ENCODE measurements at places on chromosomes 1 and 21. TPM values are rescaled to one million over a fixed set of nuclear protein-coding genes. Genes with fewer than 3 reads are reported as not detected.

- H3K4me3 ChIP-seq: no peak overlapping the region
- H3K27me3 ChIP-seq: no peaks in the 10 kb centered on the region
- no peaks in the 10 kb centered on the region for H3K36me3 ChIP-seq
- no peak overlapping the region for H3K27ac ChIP-seq
- DNase-seq: no peak
- no peaks in the 10 kb centered on the region for H3K4me1 ChIP-seq
Measured at GRCh38 chr1:115158181-115158580, 68.9 kb upstream of the TSPAN2 start.

GRCh38 chr1:14742181-14742980 lies 143.9 kb downstream of the KAZN start:
- no peaks in the 10 kb centered on the region for H3K4me1 ChIP-seq
- no peaks in the 10 kb centered on the region for H3K36me3 ChIP-seq
- no peak overlapping the region for H3K4me3 ChIP-seq
- H3K27ac ChIP-seq: no peak overlapping the region
- no peaks in the 10 kb centered on the region for H3K27me3 ChIP-seq
- DNase-seq: no peak

GRCh38 chr1:88466899-88467580 lies 217.0 kb upstream of the PKN2 start:
- no peak for DNase-seq
- no peaks in the 10 kb centered on the region for H3K27me3 ChIP-seq
- no peak overlapping the region for H3K27ac ChIP-seq
- H3K4me1 ChIP-seq: no peaks in the 10 kb centered on the region
- no peak overlapping the region for H3K4me3 ChIP-seq

- H3K27me3 ChIP-seq: no peaks in the 10 kb centered on the region
- H3K4me3 ChIP-seq: peak within 1 kb of the TSS; percentile 57
- peak within 1 kb of the TSS; percentile 84 for H3K27ac ChIP-seq
- DNase-seq: peak; percentile 55
- peaks cover 2% of the 10 kb centered on the region for H3K36me3 ChIP-seq
Measured at GRCh38 chr1:32200226-32201010, at the start of gene CCDC28B. TSS of gene CCDC28B (plus strand) at chr1:32200595. CDS start at chr1:32201936, 1,341 bp downstream.

DNA sequence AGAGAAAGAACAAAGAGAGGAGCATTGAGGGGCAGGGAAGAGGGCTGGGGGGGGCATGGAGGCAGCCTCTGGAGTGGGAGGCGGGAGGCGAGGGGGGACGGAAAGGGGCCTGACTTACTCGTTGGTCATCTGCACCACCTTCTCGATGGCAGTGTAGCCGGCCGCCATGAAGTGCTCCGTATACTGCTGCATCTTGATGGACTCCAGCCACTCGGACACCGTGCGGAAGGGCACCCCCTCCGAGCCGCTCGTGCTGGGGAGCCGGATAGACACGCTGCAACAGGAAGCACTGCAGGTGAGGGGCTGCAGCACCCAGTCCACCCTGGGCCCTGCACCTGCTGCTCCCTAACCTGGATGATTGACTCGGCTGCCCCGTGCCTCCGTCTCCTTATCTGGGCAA lies 26.6 kb downstream of the EPHA2 start:
- no peak overlapping the region for H3K27ac ChIP-seq
- H3K36me3 ChIP-seq: no peaks in the 10 kb centered on the region
- H3K4me1 ChIP-seq: no peaks in the 10 kb centered on the region
- H3K27me3 ChIP-seq: no peaks in the 10 kb centered on the region
- no peak for DNase-seq

GRCh38 chr1:61058483-61059245 lies 23.7 kb upstream of the NFIA start:
- H3K4me3 ChIP-seq: no peak overlapping the region
- no peaks in the 10 kb centered on the region for H3K27me3 ChIP-seq
- no peak for DNase-seq

DNA sequence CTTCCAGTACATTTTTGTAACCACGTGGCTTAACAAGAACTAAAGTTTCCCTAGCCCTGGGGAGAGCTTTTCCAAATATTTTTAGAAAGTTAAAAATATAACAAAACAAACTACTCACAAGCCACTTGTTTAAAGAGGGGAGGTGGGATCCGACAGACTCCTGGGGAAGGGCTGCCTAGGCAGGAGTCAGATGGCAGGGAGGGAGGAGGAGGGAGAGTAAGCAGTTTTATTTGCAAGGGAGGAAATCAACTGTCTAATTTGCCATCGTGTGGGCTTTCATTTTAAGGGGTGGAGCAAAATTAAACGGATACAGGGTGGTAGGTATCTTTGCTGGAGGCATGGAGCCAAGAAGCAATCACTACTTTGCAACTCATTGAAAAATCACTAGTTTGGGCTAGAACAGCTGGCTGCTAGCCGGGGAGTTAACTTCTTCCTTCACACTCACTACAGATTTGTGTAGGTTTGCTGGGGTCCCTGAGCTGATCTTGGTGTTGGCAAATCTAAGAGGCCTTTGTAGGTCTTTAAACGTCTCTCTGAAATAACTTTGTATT lies 8.8 kb downstream of the BARHL2 start:
- peaks cover 73% of the 10 kb centered on the region for H3K27me3 ChIP-seq
- peaks cover 13% of the 10 kb centered on the region for H3K4me1 ChIP-seq
- no peak overlapping the region for H3K27ac ChIP-seq
- no peaks in the 10 kb centered on the region for H3K36me3 ChIP-seq
- H3K4me3 ChIP-seq: no peak overlapping the region

DNA sequence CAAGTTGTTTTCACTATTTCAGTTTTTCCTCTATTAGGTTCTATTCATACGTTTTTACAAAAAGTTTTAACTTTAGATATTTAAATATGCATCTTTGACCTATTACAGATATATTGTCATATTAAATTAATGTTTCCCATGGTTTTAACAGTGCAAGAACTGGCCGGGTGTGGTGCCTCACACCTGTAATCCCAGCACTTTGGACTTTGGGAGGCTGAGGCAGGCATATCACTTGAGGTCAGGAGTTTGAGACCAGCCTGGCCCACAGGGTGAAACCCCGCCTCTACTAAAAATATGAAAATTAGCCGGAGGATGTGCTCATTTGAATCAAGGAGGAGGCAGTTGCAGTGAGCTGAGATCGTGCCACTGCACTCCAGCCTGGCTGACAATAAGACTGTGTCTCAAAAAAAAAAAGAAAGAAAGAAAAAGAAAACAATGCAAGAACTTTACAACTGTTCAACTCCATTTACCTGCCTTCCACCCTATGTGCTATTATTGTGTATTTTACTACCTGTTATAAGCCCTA lies 19.8 kb upstream of the TINAGL1 start:
- no peak for DNase-seq
- peaks cover 3% of the 10 kb centered on the region for H3K27me3 ChIP-seq
- no peaks in the 10 kb centered on the region for H3K36me3 ChIP-seq

DNA sequence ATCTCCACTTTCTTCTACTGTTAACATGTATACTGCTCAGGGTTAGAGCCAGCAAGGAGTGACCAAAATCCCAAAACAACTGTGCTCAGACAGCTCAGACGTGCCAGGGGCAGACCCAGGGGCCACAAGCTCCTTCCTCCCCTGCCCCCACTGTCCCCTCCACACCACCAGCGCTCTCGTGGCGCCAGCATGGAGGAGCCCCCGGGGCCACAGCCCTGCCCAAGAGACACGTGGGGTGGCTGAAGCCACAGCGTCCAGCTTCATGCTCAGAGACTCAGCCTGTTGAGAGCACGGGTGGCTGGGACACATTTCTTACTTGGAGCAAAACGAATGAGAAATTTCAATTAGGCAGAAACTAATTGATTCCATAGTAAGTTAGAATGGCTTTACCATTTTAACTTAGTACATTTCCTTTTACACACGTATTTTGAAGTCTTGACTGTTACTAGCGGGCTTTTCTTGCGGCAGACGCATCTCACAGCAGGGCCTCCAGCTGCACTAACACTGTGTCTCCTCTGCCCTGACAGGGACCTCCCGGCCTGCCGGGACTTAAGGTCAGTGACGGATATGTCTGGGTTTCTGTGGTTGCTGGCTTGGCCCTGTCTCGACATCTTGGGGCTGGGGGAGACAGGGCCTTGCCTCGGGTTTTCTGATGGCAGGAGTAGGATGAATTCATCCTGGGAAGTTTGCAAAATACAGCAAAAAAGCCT lies 54.2 kb downstream of the SLC19A1 start:
- H3K36me3 ChIP-seq: no peaks in the 10 kb centered on the region
- H3K27me3 ChIP-seq: no peaks in the 10 kb centered on the region

DNA sequence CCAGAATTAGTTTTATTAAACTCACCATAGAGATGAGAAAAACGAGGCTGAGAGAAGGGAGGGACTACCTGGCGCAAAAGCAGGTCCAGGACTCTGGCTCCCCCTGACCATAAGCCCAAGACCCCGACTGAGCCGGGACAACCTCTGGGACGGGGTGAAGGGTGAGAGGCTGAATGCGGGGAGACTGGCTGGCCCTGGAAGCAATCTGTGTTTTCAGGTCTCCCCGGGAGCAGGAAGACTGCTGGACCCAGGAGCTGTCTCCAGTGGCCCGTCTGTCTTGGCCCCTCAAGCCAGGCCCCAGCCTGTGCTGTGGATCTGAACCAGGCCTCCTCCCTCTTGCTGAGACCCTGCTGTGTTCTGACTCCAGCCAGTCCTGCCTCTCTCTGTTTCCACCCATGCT lies 240.8 kb downstream of the TRABD2B start:
- H3K4me3 ChIP-seq: no peak overlapping the region
- H3K36me3 ChIP-seq: no peaks in the 10 kb centered on the region
- H3K4me1 ChIP-seq: no peaks in the 10 kb centered on the region
- no peak for DNase-seq
- H3K27me3 ChIP-seq: no peaks in the 10 kb centered on the region
- H3K27ac ChIP-seq: no peak overlapping the region

- H3K27me3 ChIP-seq: no peaks in the 10 kb centered on the region
- H3K4me3 ChIP-seq: no peak overlapping the region
- no peak for DNase-seq
- H3K36me3 ChIP-seq: no peaks in the 10 kb centered on the region
Measured at GRCh38 chr1:202255343-202255742, 61.7 kb downstream of the LGR6 start.

GRCh38 chr21:45305836-45306235 lies 18.1 kb upstream of the POFUT2 start:
- H3K4me3 ChIP-seq: no peak overlapping the region
- H3K27me3 ChIP-seq: no peaks in the 10 kb centered on the region
- H3K4me1 ChIP-seq: peaks cover 35% of the 10 kb centered on the region
- no peaks in the 10 kb centered on the region for H3K36me3 ChIP-seq

DNA sequence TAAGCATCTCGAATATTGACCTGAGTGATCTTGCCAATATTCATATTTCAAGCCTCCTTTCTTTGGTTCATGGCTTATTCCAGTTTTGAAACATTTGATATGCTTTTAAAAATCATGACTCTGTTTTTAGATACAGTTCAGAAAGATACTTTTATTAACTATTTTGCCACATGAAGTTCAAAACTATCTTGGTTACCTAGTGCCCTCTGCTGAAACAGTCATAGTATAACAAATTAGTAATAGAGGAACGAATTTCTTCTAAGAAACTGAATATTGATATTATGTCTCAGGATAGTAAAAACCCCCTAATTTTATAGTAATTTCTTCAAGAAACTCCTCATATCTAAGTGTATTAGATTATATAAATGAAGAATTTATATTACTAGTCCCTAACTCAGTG lies 52.6 kb upstream of the RC3H1 start:
- H3K27me3 ChIP-seq: no peaks in the 10 kb centered on the region
- H3K4me3 ChIP-seq: no peak overlapping the region
- peak; percentile 14 for DNase-seq
- no peaks in the 10 kb centered on the region for H3K36me3 ChIP-seq
- H3K4me1 ChIP-seq: no peaks in the 10 kb centered on the region

DNA sequence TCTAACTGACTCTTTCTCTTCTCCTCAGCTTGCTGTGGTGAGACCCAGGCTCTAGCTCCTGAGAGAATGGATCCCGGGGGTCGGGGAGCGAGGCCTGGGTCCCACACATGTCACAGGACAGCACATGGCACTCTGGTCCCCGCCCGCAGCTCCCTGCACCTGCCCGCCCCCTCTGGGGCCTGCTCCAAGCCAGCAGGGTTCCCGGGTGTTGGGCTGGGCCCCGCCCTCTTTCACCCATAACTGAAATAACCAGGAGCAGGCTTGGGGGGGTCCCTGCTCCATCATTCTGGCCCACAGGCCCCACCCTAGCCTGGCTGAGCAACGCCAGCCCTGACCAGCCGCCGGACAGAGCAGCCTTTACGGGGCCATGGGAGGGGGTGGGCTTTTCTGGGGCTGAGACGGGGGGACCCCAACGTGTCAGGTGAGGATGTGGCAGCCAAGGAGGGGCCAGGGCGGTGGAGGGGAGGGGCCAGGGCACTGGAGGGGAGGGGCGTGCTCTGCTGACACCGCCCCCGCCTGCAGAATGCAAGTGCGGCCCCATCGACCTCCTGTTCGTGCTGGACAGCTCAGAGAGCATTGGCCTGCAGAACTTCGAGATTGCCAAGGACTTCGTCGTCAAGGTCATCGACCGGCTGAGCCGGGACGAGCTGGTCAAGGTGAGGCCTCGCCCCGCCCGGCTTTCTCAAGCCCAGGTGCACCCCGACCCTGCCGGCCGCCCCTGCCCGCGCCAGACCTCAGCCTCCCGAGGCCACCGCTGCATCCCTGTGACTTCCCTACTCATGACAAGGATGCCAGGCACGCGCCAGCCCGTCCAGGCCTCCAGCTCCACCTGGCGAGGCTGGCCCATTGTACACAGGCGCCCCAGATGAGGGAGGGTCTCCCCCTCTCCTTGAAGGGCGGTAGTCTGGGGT lies 19.4 kb downstream of the COL6A1 start:
- H3K27me3 ChIP-seq: no peaks in the 10 kb centered on the region
- H3K4me3 ChIP-seq: no peak overlapping the region
- H3K36me3 ChIP-seq: no peaks in the 10 kb centered on the region
- no peak overlapping the region for H3K27ac ChIP-seq

GRCh38 chr1:44784094-44785028 lies 3.6 kb downstream of the BEST4 start:
- H3K27me3 ChIP-seq: no peaks in the 10 kb centered on the region
- peaks cover 9% of the 10 kb centered on the region for H3K36me3 ChIP-seq
- H3K4me1 ChIP-seq: peaks cover 39% of the 10 kb centered on the region
- DNase-seq: peak; percentile 55

GRCh38 chr21:33854604-33855003 lies 61.0 kb downstream of the ATP5PO start:
- no peaks in the 10 kb centered on the region for H3K36me3 ChIP-seq
- H3K27ac ChIP-seq: no peak overlapping the region
- no peak overlapping the region for H3K4me3 ChIP-seq
- H3K4me1 ChIP-seq: no peaks in the 10 kb centered on the region
- DNase-seq: no peak

- no peak for DNase-seq
- H3K4me3 ChIP-seq: peak overlapping the region; percentile 45
- no peaks in the 10 kb centered on the region for H3K27me3 ChIP-seq
- H3K36me3 ChIP-seq: peaks cover 8% of the 10 kb centered on the region
- H3K4me1 ChIP-seq: peaks cover 93% of the 10 kb centered on the region
- peak overlapping the region; percentile 58 for H3K27ac ChIP-seq
Measured at GRCh38 chr1:150568594-150568966, 10.8 kb downstream of the MCL1 start.

DNA sequence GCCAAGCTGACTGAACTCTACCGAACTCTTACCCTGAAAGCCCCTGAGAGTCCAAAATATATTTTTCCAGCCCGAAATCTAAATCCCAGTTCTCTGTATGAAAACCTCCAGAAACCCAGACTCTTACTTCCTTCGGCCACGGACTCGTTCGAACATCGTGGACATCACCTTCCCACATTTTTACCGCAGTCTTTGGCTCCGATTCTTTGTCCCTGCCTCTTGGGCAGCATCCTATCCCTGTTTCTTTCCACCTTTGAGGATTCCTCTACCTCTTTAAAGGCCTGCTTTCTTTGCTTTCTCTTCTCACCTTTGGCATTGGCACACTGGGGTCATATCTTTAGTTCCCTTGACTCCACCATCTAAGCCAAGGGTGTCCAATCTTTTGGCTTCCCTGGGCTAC lies 932 bp upstream of the USP24 start:
- DNase-seq: no peak
- H3K36me3 ChIP-seq: no peaks in the 10 kb centered on the region
- H3K27ac ChIP-seq: peak overlapping the region; percentile 87

The OR10J1 gene
- total RNA-seq: not detected

The MYOG gene
- total RNA-seq: not detected

The THEMIS2 gene
- 60.5 TPM for total RNA-seq

The TRABD2B gene
- total RNA-seq: not detected

The SPOCD1 gene
- 0.94 TPM for total RNA-seq

The C8B gene
- not detected for total RNA-seq
